CD4-positive, alpha-beta memory T cell (primary cell): ENCODE measurements at places on chromosomes 7 and 10. TPM values are rescaled to one million over a fixed set of nuclear protein-coding genes. Genes with fewer than 3 reads are reported as not detected.

DNA sequence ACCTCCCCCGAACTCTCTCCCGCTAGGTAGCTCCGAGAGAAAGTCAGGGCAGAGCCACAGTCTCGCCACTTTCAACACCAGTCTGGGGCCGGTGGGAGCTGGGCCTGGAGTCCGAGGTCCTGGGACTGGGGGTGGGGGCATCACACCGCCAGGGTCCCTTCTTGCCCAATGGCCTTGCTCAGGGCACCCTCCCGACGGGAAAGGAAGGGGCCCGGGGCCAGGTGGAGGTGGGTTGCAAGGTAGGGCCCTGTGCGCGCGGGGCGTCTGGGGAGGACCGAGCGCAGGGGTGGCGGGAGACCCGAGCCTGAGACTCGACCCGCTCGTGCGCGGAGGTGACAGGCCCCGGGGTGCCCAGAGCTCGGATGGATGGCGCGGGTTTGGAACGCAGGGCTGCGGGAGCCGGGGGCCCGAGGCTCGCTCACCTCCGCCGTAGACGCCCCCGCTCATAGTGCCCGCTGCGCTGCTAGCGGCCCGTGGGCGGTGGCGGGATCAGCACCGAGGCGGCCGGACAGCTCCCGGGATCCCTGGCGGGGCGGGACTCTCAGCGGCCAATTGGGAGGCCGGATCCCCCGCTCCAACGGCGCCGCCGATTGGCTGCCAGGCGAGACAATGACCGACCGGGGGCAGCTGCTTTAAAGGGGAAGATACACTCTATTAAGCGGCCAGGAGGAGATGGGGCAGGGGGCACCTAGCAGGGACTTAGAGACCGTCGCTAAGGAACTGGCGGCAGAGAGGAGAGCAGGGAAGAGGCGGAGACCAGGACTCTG is at the start of gene ACTL6B:
ACTL6B (minus strand) TSS at position 541 of the 767 bp plus-strand sequence; CDS start at position 447, 94 bp downstream.
- no peak for DNase-seq

- no peak for DNase-seq
These were observed 62.8 kb upstream of the EBF3 start for GRCh38 chr10:130026670-130027456.

GRCh38 chr10:44313761-44314165 is 71.1 kb downstream of the CXCL12 start:
- no peak for DNase-seq

Gene ANKRD26
- 10.7 TPM for total RNA-seq

Gene C7orf33
- total RNA-seq: not detected

Gene NRG3
- not detected for total RNA-seq

DNA sequence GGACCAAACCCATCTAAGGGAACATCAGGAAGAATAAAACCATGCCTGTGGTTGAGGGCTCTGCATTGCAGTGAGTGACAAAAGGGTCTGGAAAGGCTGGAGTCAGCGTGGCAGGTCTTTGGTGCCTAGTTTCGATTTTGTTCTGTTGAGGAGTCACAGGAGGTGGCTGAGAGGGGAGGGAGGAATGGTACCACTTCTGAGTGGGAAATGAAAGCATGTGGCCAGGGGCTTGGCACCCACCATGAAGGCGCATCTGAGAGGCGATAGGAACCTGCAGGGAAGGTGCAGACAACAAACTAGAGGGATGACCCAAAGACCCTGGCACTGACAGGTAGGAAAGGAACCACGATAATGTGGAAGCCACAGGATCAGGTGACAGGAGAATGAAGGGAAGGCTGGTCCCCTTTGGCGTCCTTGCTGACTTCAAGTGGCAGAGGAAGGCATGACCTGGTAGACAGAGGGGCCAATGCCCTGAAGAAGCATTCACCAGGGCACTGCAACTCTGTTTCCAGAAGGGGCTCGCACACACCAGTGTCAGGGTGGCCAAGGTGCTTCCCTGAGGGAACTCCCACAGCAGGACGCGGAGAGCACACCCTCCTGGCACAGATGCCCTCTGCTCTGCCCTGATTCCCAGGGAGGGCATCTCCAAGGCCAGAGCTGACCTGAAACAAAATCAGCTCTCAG is 41.7 kb downstream of the HIPK2 start:
- no peak for DNase-seq

DNA sequence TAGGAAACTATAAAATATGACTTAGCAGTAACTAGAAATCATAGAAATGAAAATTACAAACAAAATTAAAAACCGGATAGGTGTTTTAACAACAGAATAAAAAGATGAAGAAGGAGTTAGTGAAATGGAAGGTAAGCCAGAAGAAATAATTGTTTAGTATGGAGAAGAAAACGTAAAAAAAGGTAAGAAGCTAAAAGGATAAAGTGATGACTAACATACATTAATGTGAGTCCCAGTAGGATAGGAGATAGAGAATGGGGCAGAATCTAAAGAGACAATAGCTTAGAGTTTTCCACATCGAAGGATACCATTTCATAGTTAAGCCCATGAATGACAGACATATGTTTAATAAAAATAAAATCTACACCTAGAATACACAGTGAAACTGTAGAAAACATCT is 25.3 kb downstream of the GTF2I start:
- no peak for DNase-seq

Gene DENND2A
- total RNA-seq: not detected

- DNase-seq: no peak
These were observed 851.8 kb downstream of the XPNPEP1 start for GRCh38 chr10:109071539-109071938.

Gene ZNF37A
- 27.1 TPM for total RNA-seq

GRCh38 chr7:135877805-135878204 is 99.4 kb downstream of the MTPN start:
- DNase-seq: no peak

- no peak for DNase-seq
These were observed 4.9 kb upstream of the PPIA start for GRCh38 chr7:44791278-44792219.

DNA sequence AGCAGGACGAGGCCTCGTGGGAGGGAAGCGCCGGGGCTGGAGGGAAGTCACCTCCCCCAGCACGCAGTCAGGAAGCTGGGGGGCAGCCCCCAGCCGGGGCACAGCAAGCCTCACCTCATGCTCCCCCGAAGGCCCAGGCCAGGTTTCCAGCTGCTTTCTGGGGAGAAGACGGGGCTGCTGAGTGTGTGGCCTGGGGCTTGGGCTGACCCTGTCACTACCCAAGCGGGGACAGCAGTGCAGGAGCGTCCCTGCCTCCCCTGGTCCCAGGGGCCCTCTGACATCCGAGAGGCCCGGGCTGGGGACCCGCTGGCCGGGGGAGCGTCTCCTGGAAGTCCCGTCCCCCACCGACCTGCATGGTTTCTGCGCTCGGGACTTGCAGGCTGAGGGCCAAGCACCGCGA is 19.7 kb upstream of the NKX6-2 start:
- no peak for DNase-seq

DNA sequence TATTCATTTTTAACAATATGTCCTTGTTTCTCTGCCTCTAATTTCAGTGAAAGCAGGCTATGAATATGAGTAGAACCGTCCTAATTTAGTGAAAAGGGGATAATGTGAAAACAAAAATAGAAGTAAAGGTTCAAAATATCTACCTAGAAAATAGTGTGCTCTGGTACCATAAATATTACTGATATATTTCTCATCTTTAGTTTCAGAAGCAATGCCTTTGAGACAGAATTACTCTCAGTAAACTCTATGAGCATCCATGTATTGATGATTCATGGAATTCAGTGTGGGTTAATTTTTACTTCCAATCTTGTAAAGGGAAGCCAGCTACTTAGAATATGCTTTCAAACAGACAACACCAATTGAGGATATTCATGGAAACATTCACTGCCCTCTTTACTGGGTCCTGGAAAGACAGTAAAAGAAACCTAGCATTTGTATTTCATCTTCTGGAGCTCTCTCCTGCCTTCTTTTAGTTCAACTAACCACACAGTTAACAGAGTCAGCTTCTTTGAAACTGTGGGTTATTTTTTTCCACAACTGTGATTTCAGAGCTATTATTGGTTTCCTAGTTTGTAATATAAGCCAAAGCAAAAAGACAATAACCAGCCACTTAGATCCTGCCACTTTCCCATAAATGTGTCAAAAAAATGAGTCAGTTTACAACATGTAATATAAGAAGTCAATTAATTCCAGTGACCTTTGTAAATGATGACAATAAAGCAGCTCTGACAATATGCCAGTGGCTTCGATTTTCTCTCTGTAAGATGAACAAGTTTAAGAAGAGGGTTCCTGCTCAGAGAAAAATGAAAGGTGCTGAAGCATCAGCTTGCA is 1.7 kb downstream of the LRRN3 start:
- DNase-seq: no peak

GRCh38 chr10:117175215-117175900 is 21.9 kb upstream of the KCNK18 start:
- DNase-seq: no peak

DNA sequence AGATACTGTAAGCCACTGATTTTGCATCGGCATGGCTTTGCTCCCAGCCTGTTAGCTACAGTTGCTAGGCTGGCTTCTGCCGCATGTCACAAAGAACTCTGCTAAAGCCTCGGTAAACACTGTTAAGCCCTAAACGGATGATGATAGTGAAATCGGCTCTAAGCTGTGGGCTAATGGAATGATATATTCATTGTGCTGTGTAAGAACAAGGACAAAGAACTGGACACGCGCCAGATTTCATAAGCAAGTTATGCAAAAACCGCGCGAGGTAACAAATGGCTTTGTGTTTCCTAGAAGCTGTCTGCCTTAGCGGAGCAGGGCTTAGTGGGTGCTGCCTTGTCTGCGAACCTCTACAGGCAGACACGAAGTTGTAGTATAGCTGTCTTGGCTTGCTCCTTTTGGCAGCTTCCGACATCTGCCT is 331.3 kb upstream of the COBL start:
- no peak for DNase-seq

- DNase-seq: no peak
These were observed 296.2 kb upstream of the MGMT start for GRCh38 chr10:129170812-129171211.

Gene PCBD1
- 14.7 TPM for total RNA-seq
